ENCODE measurements at places on chromosomes 11 and 22.

DNA sequence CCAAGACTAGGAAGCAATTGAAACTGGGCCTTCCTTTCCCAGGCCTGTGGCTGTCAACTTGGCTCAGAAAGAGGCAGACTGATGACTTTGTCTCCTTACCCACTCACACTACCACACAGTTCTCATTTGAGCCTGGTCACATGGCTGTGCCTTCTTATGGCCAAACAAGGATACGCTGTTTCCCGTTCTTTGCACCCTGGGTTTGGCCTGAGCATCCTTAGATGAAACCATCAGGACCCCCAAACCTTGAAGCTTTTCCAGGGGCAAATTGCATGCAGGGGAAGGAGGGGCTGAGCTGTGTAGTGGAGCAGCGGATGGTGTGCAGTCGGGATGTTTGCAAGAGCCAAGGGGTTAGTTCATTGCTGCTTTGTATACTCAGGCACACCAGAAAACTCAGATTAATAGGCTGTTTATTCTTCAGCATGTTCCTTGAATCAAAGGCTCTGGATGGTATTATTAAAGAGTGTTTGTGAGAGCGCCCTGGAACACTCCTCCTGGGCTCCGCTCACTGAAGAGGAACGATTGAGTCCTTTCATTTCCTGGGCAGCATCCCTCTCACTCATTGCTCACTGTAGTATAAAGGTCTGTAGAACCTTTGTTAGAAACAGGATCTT is 69.8 kb downstream of the ARFGAP2 start:
- DNase-seq: no peak

DNA sequence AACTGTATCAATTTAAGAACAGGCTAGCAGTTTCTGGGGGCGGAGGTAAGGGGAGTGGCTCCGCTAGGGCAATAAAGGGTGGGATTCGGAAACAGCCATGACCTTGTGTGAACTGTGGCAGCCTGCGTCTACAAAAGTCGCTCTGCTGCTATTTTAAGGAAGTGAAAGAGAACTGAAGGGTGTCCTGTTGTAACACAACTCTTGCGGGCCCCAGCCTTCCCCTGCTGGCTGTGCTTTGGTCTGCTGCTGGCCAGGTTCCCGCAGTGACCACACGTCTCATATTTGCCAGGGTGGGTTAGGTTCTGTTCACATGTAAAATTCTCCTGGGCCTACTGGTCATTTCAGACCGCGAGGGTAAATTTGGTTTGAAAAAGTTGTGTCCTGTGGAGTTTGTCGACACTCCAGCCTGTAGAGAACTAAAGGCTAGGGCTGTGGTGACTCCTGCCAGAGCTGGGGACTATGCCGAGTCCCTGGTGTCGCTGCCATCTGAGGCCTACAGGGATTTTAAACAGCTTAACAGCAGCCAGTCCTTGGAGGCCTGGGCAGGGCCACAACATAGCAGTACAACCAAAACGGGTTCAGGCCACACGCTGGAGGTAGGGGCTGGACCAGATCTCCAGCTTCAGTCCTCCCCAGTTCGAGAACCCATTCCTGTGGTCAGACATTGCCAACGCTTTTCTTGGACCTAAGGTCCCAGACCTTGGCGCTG is 1.1 kb upstream of the PPFIBP2 start:
- DNase-seq: no peak

GRCh38 chr11:2649400-2649799 is 50.4 kb downstream of the KCNQ1OT1 start:
- no peak for DNase-seq

GRCh38 chr22:44777364-44777755 is 25.0 kb downstream of the ARHGAP8 start:
- no peak for DNase-seq

- no peak for DNase-seq
Measured at GRCh38 chr11:2221024-2221423, 49.4 kb downstream of the ASCL2 start.

DNA sequence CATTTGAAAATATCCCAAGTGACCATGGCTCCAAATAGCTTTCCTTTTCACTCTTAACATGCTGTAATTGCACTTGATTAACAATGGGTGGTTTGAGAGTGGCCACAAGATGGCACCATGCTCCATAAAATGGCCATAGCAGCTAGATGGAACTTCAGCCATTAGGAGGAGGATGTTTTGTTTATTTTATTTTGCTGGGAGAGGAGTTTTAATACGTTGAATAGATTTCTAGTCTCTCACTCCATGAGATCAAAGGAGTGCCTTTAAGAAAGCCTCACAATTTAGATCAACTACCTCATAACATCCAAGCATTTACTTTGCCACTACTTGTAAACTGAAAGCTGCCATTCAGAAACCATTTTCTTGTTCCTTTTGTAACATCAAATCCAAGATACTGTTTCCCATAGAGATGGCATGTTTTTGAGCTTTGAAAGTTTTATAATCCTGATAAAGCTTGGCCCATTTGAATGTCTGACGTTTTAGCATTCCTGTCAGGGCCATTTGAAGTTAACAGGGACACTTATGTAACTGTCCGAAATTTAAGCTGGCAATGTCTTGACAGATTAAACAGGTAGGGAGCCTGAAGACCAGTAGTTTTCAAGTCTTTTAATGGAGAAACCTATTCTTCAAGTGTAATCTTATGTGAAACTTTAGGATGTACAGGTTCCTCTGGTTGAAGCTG is 4.7 kb downstream of the FEN1 start:
- DNase-seq: no peak

DNA sequence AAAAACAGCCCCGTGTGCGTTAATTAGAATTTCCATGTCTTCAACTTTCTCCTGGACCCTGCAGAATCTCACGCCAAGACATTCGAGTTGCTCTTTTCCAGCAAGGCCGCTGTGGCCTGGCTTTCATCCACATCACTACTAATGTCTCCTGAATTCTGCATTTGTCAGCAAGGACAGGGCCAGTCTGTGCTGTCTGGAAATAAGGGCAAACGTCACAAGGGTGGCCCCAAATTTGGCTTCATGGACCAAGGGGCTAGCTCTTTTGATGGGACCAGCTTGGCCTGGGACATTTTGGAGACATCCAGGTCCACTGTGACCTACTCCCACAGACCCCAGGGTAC is 33.4 kb downstream of the KCNQ1OT1 start:
- no peak for DNase-seq

DNA sequence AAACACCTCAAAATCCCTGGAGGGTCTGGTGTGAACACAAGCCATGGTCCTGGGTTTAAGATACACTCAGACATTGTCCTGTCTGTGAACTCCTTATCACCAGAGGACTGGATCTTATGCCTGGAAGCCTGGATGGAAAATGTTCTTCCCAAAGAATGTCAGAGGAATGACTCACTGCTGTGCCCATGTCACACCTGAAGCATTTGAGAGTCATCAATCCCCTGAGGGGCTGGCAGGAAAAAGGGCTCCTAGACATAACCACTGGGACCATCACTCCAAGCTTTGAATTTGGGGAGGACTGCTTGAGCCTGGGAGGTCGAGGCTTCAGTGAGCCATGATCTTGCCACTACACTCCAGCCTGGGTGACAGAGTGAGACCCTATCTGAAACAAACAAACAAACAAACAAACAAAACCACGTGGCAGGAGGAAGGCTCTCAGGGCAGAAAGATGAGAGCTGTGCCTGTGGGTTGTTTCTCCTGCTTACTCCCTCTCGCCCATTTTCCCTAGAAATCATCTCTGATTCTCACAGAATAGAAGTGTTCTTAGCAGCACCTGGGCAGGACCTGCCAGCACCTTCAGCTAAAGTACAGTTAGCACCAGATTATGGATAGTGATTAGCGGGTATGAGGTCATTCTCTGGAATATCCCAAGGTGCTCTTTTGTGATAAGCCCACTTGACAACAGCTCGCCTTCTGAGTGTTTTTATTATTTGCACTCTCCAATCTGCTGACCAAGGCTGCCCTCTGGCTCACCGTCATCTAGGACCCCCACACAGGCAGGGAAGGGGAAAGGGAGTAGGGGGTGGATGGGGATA is 11.9 kb upstream of the PRG2 start:
- DNase-seq: no peak

- no peak for DNase-seq
Measured at GRCh38 chr11:63490551-63491239, at the start of gene PLAAT5. TSS of gene PLAAT5 (minus strand) at chr11:63491167. CDS start at chr11:63491034, 133 bp downstream.

GRCh38 chr11:69531717-69532088 is 50.2 kb downstream of the LINC01488 start:
- no peak for DNase-seq

GRCh38 chr11:11533751-11534150 is 88.1 kb downstream of the GALNT18 start:
- no peak for DNase-seq

- DNase-seq: no peak
Measured at GRCh38 chr11:91650802-91651201, 573.8 kb upstream of the FAT3 start.

DNA sequence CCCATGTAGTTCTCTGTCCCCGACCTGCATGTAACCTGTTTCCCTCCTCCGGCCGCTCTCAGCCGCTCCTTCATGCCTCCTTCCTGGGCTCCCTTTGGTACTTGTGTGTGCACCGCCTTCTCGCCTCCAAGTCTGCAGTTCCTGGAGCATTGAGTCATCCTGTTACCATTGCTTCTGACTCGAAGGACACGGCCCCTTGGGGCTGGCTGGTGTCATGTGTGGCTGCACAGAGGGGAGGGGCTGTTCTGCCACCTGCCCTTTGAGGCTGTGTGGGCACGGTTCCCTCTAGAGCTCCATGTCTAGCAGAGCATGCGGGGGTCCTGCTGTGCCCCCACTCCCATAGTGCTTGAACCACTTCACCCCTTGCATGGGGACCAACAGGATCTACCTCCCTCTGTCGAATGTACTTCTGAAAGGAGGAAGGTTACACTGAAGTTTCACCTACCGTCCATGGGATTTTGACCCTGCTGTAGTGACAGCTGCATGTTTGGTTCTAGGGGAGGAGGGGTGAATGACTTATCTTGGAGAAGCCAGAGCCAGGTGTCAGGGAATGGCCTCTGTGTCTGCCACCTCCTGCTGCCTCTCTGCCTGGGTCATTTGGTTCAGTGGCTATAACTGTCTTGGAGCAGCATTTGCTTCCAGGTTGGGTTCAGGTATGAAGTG is 39.6 kb downstream of the BCR start:
- no peak for DNase-seq

DNA sequence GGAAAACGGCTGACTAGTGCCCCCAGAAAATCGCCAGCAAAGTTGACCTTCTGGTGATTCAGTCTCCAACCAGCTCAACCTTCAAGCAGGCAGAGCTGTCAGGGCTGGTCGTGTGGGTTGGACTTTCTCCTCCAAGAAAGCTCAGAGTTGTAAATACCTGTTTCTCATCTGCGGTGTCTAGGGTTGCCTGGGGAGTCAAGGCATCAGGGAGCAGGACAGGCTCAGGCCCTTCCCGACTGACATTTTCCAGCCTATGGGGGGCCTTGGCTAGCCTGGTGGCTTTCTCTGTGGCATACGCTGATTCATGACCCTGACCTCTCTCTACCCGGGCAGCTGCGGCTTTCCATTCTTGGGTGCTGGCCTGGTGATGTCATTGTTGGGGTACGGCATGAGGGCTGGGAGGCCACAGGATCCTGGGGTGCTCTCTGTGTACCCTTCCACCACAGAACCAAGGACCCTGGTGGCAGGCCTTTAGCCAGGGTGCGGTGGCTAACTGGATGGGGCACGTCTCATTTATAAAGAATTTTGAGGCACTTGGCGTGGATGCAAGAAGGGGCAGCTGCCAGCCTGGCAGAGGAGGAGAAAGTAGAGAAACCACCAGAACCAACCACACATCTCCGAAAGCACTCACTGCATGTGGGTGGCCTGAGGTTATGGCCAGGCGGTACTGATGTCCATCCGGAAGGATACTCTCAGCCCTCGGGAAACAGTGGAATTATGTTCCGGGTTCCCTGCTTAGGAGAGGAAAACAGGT is 64.9 kb downstream of the BCR start:
- DNase-seq: no peak

- DNase-seq: no peak
Measured at GRCh38 chr11:124415356-124415923, 9.2 kb downstream of the OR8B4 start.

DNA sequence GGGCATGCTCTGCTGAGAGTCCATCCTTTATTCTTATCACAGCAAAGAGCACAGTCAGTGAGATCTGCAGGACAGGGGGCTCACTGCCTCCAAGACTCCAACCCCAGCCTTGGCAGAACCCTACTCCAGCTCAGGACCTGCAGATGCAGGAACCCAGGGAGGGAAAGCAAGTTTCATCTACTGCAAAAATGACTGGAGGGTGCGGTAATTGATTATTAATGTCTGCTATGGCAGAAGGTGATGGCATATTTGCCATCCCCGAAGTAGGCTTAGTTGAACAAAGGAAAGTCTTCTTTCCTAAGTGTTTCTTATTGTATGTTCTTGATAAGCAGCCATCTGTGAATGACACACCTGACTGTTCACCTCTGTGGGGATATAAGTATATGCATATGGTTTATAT is 9.2 kb downstream of the SCUBE1 start:
- no peak for DNase-seq

GRCh38 chr22:27247701-27248434 is 553.7 kb downstream of the MN1 start:
- no peak for DNase-seq

GRCh38 chr11:87198266-87198881 is 160.6 kb downstream of the TMEM135 start:
- no peak for DNase-seq

DNA sequence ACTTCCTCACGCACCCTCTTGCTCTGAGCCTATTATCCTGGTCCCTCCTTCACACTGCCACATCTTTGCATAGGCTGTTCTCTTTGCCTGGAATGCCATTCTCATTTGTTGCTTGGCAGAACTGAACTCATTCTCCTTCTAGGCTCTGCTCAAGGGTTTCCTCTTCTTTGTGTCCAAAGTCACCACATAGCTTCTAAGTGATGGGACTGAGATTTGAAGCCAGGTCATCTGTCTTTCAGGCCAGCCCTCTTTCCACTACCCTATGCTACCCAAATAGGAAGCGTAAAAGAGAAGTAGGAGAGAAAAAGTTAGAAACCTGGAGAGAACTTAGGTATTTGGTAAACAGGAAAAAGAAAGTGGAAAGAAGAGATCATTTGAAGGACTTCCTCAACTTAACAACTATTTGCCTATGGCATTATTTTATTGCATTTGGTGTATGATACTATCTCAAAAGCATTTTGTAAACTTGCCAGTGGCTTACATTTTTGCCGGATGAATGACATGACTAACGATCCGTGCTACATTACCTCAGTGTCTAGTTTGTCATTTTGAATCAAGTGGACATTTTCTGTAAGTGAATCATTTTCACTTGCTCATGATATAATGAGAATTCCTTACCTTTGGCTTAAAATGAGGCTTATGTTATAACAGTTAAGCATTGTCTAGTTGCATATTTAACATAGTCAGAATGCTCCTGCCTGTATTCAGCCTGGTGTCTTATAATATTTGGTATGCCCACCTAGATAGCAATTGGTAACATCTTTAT is 18.5 kb downstream of the NF2 start:
- no peak for DNase-seq

GRCh38 chr11:120909676-120910416 is 114.1 kb upstream of the TBCEL start:
- DNase-seq: no peak

- DNase-seq: no peak
Measured at GRCh38 chr11:114326151-114326550, 30.0 kb downstream of the NNMT start.

DNA sequence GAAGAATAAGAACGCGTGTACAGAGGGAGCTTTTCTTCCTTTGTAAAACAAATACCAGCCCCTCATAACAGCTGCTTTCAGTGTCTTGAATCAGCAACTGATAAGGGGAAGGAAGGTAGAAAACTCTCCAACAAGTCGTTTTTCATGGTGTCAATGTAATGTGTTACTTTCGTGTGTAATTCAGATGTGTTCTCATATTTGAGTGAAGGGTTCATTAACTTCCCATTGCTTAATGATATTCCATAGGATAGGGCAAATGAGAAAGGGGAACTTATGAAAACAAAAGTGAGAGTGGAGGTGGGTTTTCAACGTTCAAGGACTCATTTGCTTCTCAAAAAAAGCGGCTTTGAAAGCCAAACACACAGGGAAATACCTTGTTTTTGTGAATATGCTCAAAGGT is 452.1 kb downstream of the NTM start:
- DNase-seq: no peak
